ENCODE measurements at places on chromosomes 2 and 18. TPM values are rescaled to one million over a fixed set of nuclear protein-coding genes. Genes with fewer than 3 reads are reported as not detected.

DNA sequence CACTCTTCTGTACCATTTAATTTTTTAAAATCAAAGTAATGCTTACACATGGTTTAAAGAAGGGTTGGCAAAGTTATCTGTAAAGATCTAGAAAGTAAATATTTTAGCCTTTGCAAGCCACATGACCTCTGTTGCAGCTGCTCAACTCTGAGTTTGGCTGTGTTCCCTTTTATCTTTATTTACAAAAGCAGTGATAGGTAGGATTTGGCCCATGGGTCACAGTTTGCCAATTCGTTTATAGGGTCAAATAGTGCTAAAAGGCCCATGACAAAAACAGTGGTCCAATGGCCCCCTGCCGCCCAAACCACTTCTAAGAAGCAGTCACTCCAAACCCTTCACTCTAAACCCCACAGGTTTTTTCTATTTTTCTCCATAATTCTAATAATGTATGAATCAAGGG is 124.8 kb downstream of the PARD3B start:
- no peak for DNase-seq

Gene IRS1
- polyA plus RNA-seq, result 10.5 TPM

GRCh38 chr2:50335433-50335832 is 696.5 kb downstream of the NRXN1 start:
- no peak for DNase-seq

Gene INO80D
- 10.0 TPM for polyA plus RNA-seq

Gene SATB2
- polyA plus RNA-seq, result 13.9 TPM

Gene SNED1
- polyA plus RNA-seq, result 6.2 TPM

DNA sequence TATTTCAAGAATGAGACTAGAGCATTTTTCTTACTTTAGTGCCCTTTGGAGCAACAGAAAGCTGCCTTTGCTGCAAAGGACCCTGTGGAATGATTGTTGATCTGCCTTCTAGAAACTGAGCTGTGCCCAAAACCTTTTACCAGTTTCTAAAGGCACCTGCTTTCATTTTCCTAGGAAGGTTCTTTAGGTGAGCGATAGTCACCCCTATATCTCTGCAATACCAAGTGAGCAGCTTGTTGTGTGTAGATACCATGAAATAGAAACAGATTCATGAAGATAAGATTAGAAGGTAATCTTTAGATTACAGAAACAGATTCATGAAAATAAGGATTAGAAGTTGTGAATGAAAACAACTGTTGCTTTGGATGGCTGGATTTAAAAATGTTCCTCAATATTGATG is 202.3 kb downstream of the PLCL1 start:
- DNase-seq, result no peak

GRCh38 chr18:10523544-10523943 is 2.3 kb upstream of the NAPG start:
- DNase-seq, result no peak

Gene KYNU
- 6.9 TPM for polyA plus RNA-seq

- no peak for DNase-seq
Measured at GRCh38 chr2:60516383-60516811, 37.1 kb downstream of the BCL11A start.

- no peak for DNase-seq
Measured at GRCh38 chr18:23114911-23115310, 20.4 kb upstream of the CABLES1 start.

DNA sequence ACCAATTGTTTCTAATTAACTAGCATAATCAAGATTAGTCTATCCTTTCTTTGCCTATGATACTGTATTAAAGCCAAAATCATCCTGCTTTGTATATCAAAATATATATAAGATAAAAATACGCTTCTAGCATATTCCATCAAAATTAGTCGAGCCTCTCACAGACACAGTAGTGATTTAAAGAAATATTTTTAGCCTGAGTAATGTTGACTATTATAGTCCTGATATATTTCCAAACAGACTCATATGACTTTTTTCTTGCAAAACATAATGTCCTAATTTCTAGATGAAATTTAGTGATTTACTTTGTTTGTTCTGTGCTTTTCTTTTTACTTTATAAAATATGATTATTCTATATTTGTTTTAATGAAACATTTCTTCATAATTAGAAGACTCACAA is 30.9 kb downstream of the FAP start:
- DNase-seq, result no peak

Gene HIBCH
- polyA plus RNA-seq, result 81.6 TPM

Gene KCNG2
- polyA plus RNA-seq, result 0.17 TPM

DNA sequence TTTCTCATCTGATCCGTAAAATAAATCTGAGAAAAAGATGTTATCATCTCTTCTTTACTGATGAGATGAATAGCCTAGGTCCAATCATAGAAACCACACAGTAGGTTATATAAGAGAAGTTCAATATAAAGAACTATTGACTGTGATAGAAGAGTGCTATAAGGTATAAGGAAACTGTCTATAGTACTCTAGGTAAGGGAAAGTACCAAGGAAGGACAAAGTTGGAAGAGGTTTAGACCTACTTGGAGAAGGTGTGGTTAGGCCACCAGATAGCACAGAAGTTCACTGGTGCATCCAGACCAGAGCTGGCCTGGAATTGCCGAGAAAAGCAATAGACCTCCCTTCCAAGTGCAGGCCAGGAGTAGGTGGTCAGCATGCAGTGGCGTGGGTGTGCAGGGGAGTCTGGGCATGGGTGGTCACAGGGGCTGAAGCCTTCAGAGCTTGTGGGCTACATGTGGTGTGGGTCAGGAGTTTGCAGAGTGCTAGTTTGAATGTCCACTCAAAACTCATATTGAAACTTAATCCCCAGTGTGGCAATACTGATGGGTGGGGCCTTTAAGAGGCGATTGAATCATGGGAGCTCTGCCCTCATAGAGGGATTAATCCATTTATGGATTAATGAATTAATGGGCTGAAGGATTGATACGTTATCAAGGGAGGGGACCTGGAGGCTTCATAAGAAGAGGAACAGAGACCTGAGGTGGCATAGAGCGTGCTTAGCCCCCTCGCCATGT is 86.3 kb downstream of the ALPK2 start:
- no peak for DNase-seq

Gene DCTN1
- polyA plus RNA-seq, result 143 TPM

Gene SKOR2
- polyA plus RNA-seq, result not detected

DNA sequence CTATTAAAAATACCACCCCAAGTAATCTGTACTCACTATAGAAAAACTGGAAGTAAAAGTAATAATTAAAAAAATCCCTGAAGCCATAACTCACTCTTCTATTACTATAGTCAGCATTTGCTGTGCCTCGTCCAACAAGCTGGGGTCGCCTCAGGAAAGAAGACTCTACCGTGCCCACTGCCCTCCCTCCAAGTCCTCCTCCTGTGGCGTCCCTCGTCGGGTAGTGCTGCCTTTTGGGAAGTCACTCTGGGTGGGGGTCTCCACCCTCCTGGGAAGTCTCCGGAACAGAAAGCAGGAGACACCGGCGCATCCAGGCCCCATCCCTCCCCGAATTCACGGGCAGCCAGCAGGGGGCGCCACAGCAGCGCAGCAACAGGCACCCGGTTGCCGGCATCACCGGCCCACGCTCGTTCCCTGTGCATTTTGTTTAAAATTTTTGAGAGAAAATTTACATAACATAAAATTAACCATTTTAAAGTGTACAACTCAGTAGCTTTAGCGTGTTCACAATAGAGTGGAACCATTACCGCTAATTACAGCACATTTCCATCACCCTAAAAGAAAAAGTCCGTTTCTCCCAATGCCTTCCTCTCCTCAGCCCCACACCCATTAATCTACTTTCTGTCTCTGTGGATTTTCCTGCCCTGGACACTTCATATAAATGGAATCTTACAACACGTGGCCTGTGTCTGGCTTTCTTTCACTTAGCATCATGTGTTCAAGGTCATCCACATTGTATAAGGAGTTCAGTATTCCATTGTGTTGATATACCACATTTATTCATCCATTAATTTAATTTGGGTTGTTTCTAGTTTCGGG is 62.2 kb downstream of the ADNP2 start:
- DNase-seq, result no peak

DNA sequence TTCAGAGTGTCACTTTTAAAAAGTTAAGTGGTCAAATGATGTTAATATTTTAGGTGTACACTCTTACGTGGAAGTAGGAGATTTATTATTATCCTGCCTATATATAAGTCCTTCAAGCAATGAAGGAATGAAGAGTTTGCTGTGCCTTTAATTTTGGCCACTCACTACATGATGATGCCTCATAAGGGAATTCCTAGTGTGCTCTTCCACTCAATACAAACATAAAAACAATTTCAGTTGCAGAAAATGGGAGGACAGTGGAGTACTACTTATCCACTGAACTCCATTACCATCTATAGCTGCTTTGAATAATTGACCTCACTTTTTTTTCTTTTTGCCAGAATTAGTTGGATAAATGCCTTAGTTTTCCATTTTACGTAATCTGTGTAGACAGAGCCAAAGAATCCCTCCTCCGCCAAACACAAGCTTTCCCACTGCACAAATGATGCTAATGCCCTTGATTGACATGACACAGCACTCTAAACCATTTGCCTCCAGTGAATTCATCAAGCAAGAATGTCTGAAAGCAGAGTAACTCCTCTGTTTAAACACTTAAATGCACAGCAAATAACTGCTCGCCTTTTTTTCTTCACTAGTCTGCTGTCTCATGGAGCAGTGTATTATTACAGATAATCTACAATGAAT is 751.1 kb upstream of the FANCL start:
- no peak for DNase-seq

GRCh38 chr2:227411990-227412350 is 24.2 kb upstream of the SCYGR1 start:
- DNase-seq, result no peak

Gene CABYR
- polyA plus RNA-seq, result 4.4 TPM

GRCh38 chr2:79428745-79429144 is 84.1 kb upstream of the CTNNA2 start:
- DNase-seq, result no peak

DNA sequence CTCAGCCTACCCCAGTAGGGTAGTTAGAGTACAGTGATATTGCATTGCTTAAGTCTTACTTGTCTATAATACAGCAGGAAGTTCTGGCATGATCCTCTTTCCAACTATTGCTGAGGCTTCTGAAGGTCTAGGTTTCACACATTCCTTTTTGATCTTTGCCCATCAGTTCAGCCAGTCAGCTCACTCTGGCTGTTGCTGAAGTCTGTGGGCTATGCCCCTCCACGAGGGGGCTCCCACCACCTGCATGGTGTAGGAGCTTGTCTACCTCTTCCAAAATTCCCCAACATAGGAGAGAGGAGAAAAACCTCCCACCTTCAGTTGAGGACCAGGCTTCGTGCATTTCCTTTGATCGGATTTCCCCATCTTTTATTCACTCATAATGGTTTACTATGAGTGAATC is 26.3 kb downstream of the PROKR1 start:
- DNase-seq, result no peak

- peak; percentile 88 for DNase-seq
Measured at GRCh38 chr18:62425465-62426190, 97.2 kb upstream of the ZCCHC2 start.

DNA sequence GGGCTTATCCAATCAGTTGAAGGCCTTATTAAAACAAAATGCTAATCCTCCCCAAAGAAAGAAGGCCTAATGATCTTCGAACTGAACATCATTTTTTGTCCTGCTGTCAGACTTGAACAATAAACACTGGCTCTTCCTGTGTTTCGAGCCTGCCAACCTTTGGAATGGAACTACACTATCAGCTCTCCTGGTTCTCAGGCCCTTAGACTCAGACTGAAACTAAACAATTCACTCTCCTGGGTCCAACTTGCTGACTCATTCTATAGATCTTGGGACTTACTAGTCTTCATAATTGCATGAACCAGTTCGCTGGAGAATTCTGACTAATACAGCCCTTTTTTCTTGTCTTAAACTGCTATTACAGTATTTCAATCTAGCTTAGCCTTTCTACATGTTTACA is 235.2 kb downstream of the LNPK start:
- no peak for DNase-seq

GRCh38 chr18:33600846-33601245 is 22.8 kb downstream of the ASXL3 start:
- DNase-seq, result no peak

DNA sequence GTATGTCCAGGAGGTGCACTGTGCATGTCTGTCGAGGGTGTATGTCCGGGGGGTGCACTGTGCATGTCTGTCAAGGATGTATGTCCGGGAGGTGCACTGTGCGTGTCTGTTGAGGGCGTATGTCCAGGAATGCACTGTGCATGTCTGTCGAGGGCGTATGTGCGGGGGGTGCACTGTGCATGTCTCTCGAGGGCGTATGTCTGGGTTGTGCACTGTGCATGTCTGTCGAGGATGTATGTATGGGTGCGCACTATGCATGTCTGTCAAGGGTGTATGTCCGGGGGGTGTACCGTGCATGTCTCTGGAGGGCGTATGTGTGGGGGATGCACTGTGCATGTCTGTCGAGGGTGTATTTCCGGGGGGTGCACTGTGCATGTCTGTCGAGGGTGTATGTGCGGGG is 249.3 kb upstream of the MYT1L start:
- DNase-seq, result no peak

Gene TSPYL6
- polyA plus RNA-seq, result not detected

GRCh38 chr2:241390301-241391206 is 34.5 kb downstream of the FARP2 start:
- no peak for DNase-seq

- DNase-seq, result no peak
Measured at GRCh38 chr2:158381205-158381604, 75.3 kb downstream of the CCDC148 start.

- no peak for DNase-seq
Measured at GRCh38 chr2:105468582-105469042, 69.8 kb upstream of the FHL2 start.

Gene CDH20
- polyA plus RNA-seq, result 3.3 TPM

Gene ZBTB7C
- 14.7 TPM for polyA plus RNA-seq

DNA sequence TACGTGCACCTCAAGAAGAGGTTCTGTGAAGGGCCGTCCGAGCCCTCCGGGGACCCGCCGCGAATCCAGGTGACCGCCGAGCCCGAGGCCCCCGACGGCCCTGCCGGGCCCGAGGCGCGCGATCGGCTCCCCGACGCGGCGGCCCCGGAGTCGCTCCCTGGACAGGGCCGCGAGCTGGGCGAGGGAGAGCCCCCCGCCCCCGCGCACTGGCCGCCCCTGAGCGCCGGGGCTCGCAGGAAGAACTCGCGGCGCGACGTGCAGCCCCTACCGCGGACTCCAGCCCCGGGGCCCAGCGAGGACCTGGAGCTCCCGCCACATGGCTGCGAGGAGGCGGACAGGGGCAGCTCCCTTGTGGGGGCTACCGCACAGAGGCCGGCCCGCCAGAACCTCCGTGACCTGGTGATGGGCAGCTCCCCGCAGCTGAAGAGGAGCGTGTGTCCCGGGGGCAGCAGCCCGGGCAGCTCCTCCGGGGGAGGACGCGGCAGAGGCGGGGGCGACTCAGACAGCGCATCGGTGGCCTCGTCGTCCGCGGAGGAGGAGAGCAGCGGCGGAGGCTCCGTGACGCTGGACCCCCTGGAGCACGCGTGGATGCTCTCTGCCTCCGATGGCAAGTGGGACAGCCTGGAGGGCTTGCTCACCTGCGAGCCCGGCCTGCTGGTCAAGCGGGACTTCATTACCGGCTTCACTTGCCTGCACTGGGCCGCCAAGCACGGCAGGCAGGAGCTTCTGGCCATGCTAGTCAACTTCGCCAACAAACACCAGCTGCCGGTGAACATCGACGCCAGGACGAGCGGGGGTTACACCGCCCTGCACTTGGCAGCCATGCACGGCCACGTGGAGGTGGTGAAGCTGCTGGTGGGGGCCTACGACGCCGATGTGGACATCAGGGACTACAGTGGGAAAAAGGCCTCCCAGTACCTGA is 812 bp downstream of the SOWAHC start:
- DNase-seq, result no peak

GRCh38 chr2:47321006-47321405 is 82.0 kb upstream of the MSH2 start:
- no peak for DNase-seq

Data from right renal cortex interstitium (tissue), 3 donors.